ENCODE measurements at places on chromosomes 2 and 18.

- DNase-seq, result no peak
Measured at GRCh38 chr2:237894986-237895543, 35.6 kb downstream of the RAMP1 start.

GRCh38 chr2:23549051-23549450, 164.1 kb downstream of the KLHL29 start:
- no peak for DNase-seq

GRCh38 chr2:134155134-134155533, 98.7 kb upstream of the MGAT5 start:
- no peak for DNase-seq

DNA sequence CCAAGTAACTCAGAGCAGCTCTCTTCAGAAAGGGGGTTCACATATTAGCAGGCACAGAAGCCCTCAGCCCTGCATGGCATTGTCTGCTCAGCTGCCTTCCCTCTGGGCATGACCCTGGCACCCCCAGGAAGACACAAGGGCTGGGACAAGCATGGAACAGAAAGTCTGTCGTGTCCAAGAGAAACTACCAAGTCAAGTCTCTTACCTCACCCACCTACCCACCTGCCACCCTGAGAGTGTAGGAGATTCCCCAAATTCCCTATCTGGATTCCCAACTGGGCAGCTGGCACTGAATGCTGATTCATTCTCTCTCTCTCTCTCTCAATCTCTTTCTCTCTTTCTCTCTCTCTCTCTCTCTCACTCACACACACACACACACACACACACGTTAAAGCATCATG, 21.6 kb downstream of the SMAD7 start:
- no peak for DNase-seq

- DNase-seq, result peak; percentile 20
Measured at GRCh38 chr2:216017365-216017764, 4.0 kb upstream of the MREG start.

GRCh38 chr2:102635317-102635716, 16.0 kb downstream of the SLC9A2 start:
- DNase-seq, result no peak

DNA sequence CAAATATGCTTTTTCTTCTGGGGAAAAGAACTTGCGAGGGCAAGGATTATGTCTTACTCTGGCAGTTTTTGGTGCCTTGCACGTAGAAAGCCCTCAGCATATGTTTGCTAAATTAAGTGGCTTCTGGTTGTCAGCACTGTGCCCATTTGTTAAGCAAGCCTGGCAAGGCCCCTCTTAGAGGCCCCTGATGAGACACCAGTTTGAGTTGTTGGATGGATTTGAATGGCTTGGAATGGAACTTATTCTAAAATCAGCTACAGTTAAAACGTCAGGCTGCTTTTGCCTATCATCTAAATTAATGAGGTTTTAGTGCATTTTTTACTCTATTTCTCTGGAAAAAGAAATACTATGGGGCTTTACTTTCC, 28.2 kb downstream of the TMEM182 start:
- no peak for DNase-seq
